Stimulated activated CD8-positive, alpha-beta memory T cell treated with anti-CD3 and anti-CD28 coated beads, Interleukin-4, amount 100 ng/mL, for 4 hours (primary cell): ENCODE measurements at places on chromosomes 12 and 14.

- no peak for DNase-seq
Observed at GRCh38 chr14:26143057-26143456, 454.8 kb downstream of the NOVA1 start.

DNA sequence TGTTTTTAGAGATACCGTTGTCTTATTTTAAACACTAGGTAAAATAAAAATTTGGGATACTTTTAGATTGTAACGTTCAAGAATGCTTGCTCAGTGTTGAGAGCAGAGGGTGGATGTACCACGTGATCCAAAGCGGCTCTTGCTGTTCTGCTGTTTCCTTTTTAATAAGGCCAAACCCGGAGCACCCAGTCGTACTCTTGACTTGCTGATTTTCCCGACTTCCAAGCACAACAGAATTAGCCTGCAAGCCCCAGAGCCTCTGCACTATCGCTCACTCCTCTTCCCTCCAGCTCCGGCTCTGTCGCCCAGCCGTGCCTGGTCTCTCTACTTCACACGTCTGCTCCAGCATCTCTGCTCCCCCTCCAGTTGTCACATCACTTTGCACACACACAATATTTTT, 77.3 kb downstream of the EMP1 start:
- DNase-seq = no peak

- no peak for DNase-seq
Observed at GRCh38 chr14:68423686-68424085, 369.2 kb downstream of the ZFP36L1 start.

DNA sequence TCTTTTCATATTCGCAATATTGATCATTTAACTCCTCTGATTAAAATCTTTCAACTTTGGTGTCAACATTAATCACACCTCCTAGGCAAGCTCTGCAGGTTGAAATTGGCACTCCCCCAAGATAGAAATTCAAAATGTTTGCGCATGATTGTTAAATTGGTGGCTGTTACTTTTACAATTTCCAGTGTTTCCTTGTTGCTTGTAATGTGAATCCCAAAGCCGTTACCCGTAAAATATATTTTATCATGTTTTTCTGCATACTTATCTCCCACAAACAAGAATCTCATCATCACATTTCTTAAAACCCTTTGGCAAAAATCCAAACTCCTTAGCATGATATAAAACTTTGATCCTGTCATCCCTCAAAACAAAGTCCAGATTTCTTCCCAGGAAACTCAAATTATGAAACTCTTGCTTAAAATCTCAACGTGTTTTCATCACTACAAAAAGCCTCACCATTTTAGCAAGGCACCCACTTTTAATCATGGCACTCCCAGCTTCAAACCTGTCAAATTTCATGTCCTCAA, 14.7 kb downstream of the RTL1 start:
- DNase-seq = no peak

DNA sequence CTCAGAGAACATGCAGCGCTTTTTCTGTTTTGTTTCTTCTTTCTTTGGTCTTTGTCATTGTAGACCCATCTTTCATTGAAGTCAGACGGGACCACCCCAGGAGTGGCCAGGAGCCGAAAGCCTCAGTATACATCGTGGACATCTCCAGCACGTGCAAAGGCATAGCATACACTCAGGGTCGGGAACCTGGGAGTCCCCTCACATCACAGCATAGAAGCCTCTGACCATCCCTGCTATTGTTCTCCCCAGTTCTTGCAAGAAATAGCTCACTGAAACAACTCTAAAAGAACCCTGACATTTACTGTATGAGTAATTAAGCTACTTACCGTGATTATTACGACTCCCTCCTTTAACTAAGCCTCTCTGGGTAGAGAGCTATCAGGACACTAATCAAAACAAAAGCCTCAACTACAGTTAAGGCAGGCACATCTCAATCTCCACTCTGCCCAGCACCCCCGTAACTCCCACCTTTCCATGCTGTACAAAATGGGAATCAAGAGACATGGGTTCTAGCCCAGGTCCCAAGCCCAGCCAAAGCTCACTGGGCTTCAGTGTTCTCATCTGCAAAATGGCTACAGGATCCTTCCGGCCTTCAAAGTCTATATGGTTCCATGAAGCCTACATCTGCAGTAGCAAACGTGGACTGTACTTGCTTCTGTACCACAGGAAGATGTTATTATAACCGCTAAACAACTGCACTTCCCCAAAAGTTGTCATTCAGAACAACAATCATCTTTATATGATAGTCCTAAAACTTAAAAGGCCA, 6.7 kb downstream of the CCDC88C start:
- DNase-seq = no peak

DNA sequence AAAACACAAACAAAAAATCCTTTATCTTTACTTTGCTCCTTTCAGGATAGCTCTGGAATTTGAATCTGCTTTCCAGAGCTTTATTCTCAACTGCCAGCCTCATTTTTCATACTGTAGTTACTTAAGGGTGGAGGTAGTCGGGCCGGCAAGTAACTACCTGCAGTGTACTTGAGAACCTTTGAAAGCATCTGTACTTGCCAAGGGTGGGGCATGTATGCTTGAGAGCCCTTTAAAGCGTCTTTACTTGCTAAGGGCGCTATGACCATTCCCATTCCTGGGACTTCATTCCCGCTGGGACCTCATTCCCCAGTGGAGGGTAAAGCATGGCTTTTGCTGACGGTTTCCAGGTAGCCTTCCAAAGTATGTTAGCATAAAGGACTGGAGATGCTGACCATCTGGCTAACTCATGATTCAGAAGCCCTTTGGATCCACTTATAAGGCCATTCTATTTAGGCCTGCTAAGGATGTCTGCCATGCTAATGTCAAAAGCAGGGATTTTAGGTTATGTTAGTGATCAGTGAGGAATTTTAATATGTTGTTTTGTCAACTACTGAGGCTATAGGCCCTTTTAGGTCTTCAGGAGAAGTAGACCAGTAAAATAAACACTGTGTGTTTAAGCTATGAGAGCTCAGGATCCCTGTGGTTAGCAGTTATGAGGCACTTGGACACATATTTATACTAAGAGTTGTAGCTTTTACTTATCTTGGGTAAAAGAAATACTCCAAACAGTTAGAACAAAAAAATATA, 74.9 kb downstream of the CRADD start:
- no peak for DNase-seq

DNA sequence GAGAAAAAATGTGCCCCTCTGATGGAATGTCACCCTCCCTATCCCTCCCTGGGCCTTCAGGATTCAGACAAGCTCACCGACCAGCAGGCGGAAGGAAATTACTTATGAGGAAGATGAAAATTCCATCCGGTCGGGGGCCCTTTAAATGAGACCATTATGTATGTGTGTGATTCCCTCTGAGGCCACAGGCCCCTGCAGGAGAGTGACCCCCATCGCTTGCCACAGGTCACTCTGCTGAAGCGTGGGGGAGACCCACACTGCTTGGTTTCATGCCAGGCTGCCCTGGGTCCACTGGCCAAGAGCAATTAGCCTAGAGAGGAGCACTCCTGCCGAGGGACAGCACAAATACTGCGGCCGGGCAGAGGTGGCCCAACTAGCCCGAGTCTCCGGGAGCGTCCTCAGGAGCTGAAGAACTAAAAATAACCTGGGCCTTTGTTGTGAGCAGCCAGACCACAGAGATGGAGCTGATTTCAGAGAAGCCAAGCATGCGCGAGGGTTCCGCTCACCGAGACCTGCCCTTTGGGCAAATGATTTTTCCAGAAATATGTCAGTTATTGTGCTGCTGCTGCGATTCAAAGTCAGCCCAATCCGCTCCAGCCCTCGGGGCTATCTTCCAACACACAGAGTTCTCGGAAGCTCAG, 276.4 kb downstream of the DPF3 start:
- no peak for DNase-seq

DNA sequence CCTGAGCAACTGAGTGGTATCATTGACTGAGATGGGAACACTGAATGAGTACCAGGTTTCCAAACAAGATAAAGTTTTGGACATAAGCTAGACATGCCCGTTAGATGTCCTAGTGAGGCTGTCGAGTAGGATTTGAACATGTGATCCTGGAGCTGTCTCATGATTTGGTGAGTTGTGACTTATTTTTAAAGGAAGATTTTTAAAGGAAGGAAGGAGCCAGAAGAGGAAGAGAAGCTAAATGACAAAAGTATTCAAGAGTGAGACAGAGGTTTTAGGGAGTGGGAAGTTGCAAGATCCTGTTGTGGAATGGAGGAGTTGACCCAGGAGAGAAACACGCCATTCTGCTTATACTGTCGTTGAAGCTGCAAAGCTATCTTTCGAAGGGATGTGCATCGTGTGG, 82.1 kb downstream of the SAMD4A start:
- no peak for DNase-seq
